ENCODE measurements at places on chromosomes 2 and 18. TPM values are rescaled to one million over a fixed set of nuclear protein-coding genes. Genes with fewer than 3 reads are reported as not detected.
A peak's percentile ranks its signal among the peaks of the same experiment; 100 is the strongest.

Gene HOXD12
- not detected for total RNA-seq

Gene CD226
- 0.17 TPM for total RNA-seq

Gene CELF4
- total RNA-seq = not detected

Gene HNRNPA3
- 37.8 TPM for total RNA-seq

Gene CTDP1
- total RNA-seq = 16.5 TPM

Gene LYG2
- total RNA-seq = not detected

Gene ERCC3
- 45.5 TPM for total RNA-seq

DNA sequence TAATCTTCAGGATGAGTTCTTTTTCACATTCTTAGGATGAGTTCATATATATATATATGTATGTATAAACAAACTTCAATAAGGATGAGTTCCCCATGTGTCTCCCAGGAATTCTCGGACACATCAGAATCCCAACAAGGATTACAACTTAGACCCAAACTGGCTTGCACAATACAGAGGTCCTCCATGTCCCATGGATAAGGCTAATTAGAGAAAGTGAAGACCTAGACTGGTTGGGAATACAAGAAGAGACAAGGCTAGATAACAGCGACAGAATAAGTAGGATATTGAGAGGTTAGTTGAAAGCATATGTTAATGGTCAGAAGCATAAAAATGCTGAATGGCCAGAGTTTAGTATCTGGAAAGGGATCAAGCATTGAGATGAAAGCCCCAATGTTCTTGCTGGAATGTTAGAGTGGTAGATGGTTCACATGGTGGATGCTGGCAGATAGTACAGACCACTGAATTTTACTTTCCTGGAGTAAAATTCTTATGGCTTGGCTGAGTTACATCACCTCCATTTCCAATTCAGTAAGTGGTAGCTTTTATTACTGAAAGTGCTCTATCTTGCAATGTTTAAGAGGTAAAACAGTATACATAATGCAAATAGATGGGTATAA, 154.9 kb upstream of the EPHA4 start:
- no peak for DNase-seq

DNA sequence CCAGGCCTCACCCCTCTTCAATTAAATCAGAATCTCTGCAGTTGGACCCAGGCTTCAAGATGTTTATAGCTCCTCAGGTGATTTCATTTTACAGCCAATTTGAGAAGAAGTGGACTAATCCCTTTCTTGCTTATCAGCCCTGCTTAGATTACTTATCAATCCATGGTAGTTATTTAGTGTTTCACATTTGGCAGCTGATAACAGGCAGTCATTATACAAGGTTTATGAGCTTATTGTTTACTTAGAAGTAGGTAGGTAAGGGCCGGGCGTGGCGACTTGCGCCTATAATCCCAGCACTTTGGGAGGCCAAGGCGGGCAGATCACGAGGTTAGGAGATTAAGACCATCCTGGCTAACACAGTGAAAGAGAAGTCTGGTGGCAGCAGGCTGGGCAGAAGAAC, 237.5 kb downstream of the CTNNA2 start:
- no peak for DNase-seq

- no peak for DNase-seq
These were observed 4.2 kb upstream of the SCN3A start for GRCh38 chr2:165208094-165208493.

DNA sequence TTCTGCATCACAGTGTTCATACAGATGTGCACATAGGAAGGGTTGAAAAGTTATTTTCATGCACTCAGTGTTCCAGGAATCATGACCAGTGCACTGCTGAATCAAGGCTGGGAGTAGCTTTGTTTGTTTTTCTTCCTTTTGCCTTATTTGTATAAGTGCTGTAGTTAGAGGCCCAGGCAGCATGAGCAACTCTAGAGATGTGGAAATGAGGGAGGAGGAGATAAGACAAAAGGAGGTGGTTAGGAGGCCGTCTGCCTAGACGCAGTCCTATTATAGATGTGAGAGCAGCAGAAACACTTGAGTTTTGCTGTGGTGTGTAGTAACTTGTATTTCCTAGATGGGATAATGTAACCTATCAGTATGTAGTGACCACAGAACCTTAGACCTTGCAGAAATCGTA, 264.3 kb upstream of the RASGRP3 start:
- DNase-seq = peak; percentile 45

- DNase-seq = no peak
These were observed 4.5 kb downstream of the RBKS start for GRCh38 chr2:27885661-27886060.

- DNase-seq = no peak
These were observed 17.1 kb downstream of the POLR2D start for GRCh38 chr2:127840893-127841292.

GRCh38 chr2:241953324-241953928, 83.9 kb downstream of the RTP5 start:
- no peak for DNase-seq

DNA sequence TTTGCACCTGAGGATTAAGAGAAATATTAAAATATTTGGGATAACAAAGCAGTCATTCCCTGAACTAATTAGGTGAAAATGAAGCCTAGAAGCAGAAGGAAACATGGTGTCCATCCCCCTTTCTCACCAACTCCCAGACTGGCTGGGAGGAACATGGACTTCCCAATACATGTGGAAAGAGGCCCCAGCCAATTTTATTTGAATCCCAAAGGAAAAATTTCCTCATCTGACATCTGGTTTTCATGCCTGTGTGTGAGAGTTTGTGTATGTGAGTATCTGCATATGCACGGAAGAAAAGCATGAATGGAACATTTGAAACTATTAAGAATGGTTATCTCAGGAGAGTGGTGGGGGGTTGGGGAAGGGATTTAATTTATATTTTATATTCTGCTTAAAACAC, 84.3 kb downstream of the COPS8 start:
- no peak for DNase-seq

DNA sequence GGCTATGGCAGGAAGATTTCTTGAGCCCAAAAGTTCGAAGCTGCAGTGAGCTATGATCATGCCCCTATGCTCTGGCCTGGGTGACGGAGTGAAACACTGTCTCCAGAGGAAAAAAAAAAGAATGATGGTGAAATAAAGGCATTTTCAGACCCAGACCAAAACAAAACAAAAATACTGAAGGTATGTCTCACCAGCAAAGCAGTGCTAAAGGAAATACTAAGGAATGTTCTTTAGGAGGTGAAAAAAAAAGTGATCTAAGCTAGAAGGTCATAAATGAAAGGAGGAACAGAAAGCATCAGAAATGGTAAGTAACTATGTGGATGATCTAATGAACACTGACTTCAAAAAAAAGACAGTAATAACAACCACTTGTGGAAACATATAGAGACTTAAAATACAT, 18.7 kb downstream of the SS18 start:
- no peak for DNase-seq

DNA sequence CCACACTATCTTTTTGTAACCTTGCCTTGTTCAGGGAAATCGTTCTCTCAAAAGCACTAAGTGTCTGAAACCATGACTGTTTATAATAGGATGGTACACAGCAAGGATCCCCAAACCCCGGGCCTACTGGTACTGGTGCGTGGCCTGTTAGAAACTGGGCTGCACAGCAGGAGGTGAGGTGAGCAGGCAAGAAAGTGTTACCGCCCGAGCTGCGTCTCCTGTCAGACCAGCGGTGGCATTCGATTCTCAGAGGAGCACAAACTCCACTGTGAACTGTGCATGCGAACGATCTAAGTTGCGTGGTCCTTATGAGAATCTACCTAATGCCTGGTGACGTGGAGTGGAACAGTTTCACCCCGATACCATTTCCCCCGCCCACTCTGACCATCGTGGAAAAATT, 81.8 kb upstream of the KCNJ3 start:
- DNase-seq = no peak

GRCh38 chr2:206198677-206199076, 39.0 kb downstream of the EEF1B2 start:
- DNase-seq = peak; percentile 29

DNA sequence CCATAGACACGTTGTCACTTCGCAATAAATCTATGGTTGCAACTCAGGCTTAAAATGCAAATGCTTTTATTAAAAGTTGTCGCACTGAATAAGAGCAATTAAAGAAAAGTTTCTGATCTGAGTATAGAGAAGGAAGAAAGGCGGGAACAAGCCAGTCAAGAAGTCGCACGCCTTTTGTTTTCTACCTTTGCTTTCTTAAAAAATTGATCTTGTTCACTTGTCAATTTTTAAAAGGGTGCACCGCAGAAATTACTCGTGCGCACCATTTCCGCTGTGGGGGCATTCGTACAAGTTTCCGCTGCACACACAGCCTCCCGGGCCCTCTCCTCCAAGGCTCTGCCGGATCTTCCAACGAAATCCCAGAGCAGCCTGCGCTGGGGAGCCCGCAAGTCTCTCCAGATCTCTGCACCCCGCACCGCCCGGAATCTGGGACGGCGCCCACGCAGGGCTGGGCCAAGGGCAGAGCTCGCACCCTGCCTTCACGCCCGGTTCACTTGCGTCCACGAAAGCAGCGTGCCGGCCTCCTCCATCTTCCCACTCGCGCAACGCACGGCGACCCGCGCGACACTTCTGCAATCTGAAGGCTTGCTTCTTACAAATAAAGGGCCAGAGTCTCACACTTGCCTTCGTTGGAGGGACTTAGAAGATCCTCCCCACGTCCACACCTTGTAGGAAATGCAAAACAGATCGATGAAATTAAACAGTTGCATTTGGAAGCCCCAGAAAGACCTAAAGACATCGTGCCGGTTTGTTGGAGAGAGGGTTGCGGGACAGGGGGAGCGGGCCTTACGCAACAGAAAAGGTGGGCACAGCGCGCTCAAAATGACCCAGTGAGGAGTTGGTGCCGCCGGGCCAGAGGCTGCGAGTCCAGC, 2.6 kb upstream of the SALL3 start:
- DNase-seq = no peak
